ENCODE measurements at places on chromosomes 3 and 15.
A peak's percentile ranks its signal among the peaks of the same experiment; 100 is the strongest.

DNA sequence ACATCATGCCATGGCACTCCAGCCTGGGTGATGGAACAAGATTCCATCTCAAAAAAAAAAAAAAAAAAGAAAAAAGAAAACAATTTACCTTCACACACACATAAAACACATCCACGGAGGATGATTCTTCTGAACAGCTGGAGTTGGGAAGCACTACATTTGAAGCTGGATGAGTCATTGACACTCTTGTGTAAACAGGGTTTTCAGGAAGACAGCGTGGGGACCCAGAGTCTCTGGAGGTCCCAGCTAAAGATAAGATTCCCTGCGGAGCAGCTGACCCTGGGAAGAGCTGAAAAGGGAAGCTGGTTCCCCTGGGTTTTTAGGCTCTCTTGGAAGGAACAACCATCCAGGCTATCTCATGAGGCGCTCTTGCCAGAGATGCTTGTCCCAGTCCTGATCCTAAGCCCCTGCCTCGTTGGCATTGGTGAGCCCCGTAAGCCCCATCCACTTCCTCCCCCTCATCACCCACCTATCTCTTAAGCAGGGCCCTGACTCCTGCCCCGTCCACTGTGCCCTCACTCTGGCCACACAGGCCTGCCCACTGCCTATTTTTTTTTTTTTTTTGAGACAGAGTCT is 32.0 kb upstream of the FURIN start:
- no peak for DNase-seq

DNA sequence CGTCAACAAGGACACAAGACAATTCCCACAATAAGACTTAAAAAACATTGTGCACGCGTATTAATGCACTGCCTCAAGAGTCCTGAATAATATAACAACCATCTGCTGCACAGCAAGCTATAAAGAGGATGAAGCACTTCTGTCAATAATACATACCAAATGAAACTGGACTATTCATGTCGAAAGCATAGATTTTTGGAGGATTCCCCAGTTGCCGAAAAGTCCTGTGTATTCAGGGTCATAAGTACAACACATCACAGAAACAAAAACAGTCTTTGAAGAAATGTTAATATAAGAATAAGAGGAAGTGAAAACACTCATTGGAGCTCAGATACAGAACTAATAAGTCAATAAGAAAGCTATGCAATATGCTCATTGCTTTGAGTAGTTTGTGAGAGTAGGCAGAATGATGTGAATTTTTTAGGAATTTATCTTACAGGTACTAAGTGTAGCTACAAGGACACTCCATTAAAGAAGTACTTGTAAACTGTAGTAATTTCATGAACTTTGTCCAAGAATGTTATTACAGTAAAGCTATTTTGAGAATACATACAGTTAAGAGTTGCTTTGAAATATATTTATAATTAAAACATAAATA is 31.6 kb downstream of the CBLB start:
- no peak for DNase-seq

DNA sequence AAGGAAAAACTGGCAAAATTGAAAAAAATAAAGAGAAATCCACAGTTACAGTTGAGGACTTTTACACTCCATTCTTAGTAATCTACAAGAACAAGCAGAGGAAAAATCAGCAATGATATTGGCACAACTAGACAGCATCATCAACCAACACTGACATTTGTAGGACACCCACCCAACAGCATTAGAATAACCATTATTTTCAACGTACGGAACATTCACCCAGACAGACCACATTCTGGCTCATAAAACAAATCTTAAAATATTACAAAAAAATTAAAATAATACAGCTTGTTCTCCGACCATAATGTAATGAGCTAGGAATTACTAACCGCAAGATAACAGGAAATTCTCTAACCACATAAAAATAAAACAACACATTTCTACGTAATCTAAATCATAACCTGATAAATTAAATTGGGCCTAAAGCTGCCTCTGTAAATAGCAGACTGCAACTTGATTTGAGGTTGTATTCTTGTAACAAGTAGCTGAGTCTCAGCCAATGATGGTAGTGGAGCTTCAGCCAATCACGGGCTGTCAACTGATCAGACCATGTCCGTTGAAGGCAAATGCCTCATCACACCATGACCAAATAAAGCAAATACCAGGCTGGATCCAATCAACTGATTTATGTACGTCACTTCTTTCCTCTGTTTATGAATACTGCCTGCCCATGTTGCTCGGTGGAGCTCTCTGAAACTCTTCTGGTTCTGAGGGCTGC is 9.2 kb downstream of the PLSCR4 start:
- DNase-seq: peak; percentile 56

DNA sequence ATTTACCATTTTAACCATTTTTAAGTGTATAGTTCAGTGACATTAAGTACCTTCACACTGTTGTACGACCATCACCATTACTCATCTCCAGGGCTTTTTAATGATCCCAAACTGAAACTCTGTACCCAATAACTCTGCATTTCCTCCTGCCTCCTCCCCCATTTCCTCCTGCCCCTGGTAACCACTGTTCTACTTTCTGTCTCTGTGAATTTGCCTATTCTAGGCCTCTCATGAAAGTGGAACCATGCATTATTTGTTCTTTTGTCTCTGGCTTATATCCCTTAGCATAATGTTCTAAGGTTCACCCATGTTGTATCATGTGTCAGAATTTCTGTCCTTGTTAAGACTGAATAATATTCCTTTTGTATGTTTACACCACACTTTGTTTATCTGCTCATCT is 154.2 kb downstream of the MECOM start:
- no peak for DNase-seq

GRCh38 chr3:29339016-29339833 is 58.4 kb downstream of the RBMS3 start:
- DNase-seq: no peak

DNA sequence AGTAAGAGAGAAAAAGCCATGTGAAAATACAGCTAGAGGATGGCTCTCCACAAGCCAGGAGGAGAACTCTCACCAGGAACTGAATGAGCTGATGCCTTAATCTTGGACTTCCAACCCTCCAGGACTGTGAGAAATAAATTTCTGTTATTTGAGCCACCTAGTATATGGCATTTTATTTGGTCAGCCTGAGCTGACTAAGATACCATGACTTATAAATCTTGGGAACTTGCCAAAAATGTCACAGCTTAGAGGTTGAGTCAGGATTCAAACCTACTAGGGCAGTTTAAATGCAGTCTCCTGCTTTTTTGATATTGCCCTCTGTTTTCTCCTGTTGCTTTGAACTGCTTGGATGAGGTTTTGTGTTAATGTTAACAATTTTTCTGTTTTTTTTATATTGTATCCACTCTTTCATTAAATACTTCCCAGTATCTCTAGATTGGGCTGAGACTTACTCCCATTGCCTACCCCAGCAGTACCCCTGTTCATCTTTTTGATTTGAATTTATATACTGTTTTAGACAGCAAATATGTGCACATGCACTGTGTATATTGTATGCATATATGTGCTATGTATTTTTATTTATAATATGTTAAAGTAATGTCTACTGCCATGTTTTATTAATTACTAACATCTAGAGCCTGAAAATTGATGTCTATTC is 1223.2 kb downstream of the OTOL1 start:
- peak; percentile 72 for DNase-seq

DNA sequence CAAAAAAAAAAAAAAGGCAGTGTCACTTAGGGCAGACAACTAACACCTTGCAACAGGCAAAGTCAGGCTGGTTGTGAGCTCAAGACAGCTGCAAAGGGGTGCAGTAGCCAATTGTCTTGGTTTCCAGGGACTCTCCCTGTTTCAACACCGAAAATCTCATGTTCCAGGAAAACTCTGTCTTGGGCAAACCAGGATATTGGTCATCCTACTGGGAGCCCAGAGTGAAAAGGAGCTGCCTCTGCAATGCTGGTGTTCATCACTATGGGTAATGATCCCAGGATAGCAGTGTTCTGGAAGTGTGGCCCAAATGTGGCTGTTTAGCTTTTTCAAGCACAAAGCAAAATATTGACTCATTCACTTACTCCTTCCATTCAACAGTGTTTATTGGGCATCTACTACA is 82.6 kb downstream of the ARHGAP31 start:
- DNase-seq: no peak

GRCh38 chr3:36852071-36852470 is 87.7 kb upstream of the DCLK3 start:
- DNase-seq: no peak

DNA sequence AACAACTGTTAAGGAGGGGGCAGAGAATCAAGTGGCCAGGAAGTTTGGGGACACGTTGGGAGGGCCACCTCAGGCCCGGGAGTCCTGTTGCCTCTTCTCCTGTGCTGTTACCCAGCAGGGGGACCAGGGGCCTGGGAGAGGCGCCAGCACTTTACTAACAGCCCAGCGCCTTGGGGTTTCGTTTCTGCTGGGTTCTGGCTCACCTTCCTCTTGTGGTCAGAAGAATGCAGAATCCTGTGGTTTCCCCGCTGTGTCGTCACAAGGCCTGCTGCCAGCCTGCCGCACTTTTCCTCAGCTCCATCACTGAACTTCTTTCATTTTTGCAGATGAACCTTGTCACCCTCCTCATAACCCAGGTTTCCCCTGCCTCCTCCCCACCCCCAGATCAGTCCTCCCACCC is 67.7 kb downstream of the SLC30A4 start:
- DNase-seq: peak; percentile 86

- DNase-seq: no peak
These were observed 35.2 kb downstream of the RAB6B start for GRCh38 chr3:133860519-133860918.

GRCh38 chr15:79777916-79778315 is 118.9 kb downstream of the MTHFS start:
- no peak for DNase-seq

DNA sequence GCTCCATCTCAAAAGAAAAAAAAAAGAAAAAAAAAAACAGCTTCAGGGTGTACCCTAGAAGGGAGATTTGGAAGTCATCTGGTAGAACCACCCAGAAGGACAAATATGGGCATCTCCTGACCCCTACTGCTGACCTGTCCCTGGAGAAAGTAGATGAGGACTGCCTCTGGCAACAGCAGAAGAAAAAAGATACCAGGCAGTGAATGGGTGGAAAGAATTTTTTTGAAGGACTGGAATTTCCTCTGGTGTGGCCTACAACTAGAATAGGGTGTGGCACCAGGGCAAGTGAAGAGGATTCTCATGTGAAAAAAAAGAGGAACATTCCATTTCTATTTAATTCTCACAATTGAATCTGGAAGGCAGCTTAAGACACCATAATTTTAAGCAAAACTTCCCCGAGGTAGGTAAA is 3.1 kb downstream of the ANXA2 start:
- DNase-seq: no peak

DNA sequence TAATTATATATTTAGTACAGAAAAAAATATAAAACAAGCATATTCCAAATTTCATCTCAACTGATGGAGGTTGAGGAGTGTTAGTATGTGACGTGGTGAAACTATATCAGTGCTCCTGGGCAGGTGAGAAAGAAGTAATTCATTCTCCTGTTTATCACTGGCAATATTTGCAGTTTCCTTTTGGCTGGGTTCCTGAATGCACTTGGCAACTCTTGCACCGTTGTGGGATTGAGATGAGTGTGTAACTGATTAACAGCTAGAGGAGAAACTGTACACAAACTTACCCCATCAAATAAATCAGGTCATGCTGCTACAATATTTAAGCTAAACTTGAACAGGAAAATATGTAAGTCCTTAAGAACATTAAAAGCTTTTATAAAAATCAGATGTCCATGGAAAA is 2.1 kb upstream of the ATP13A4 start:
- no peak for DNase-seq

GRCh38 chr3:22659651-22660475 is 543.3 kb upstream of the UBE2E2 start:
- no peak for DNase-seq

GRCh38 chr3:195150181-195151118 is 120.5 kb downstream of the XXYLT1 start:
- peak; percentile 45 for DNase-seq

DNA sequence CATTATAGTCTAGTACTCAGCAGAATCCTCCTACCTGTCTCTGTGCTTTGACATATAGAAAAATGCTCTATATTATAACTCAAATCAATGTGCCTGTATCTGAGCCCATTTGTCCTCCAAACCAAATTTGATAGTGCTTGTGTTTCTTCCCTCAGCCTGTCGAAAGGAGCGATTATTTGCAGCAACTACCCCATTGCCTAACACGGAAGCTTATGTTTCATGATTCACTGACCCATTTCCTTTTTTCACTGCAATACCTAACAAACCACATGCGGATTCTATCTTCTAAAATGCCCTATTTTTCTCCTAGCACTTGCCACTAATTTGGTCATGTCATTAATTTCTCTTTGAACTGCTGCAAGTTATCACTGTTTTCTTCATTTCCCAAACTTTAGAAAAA is 1220.6 kb upstream of the CADM2 start:
- DNase-seq: no peak

- DNase-seq: no peak
These were observed 33.8 kb downstream of the FAIM start for GRCh38 chr3:138642226-138642926.

DNA sequence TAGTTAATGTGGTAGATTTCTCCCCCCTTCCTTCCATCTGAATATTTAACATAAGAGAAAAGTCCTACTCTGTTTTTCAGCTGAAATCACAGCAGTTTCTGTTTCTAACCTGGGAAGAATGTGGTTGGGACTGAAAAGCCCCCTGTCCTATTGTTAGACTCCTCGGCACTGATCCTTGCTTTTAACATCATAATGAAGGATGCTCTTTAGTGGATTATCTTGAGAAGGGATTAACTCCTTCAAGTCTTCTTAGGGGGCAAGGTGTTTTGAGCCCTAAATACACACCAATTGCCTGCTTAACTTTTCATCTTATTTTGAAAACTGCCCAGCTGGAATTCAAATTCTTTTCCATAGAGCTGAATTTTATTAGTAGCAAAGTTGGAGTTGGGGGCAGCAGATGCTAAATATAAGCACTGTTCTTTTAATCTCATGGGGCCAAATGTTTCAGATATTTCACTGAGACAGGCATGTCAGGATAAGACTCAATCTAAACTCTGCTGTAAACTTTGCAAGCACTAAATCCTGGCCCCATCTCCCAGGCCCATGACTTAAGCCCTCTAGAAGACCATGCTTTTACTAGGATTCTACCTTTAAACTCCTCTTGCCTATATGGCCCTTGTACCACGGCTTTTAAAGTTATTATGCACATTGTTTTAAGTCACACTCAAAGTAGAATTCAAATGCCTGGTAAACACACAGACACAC is 243.2 kb upstream of the NR2F2 start:
- DNase-seq: no peak

- no peak for DNase-seq
These were observed 29.3 kb upstream of the DLG1 start for GRCh38 chr3:197327701-197328100.

DNA sequence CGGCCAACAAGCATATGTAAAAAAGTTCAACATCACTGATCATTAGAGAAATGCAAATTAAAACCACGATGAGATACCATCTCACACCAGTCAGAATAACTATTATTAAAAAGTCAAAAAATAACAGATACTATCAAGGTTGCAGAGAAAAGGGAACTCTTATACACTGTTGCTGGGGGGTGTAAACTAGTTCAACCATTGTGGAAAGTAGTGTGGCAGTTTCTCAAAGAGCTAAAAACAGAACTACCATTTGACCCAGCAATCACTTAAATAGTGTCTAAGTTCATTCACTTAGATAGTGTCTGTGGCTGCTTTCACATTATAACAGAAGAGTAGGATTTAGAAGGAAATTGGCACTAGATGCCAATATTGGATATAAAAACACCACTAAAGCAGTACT is 49.7 kb downstream of the CGGBP1 start:
- no peak for DNase-seq

- DNase-seq: peak; percentile 12
These were observed 280.9 kb upstream of the KCNMB2 start for GRCh38 chr3:178255315-178255714.

- peak; percentile 1 for DNase-seq
These were observed 894.3 kb downstream of the OTOL1 start for GRCh38 chr3:162390891-162391290.
